ENCODE measurements at places on chromosomes 11 and 22. TPM values are rescaled to one million over a fixed set of nuclear protein-coding genes. Genes with fewer than 3 reads are reported as not detected.

The CASP5 gene
- total RNA-seq: not detected

The TNNI2 gene
- not detected for total RNA-seq

The MIOX gene
- not detected for total RNA-seq

The OTOG gene
- not detected for total RNA-seq

The ASCL2 gene
- total RNA-seq: 0.41 TPM

The SORL1 gene
- 33.0 TPM for total RNA-seq

The YPEL1 gene
- total RNA-seq: 20.1 TPM

The TRIM6 gene
- total RNA-seq: 3.0 TPM

DNA sequence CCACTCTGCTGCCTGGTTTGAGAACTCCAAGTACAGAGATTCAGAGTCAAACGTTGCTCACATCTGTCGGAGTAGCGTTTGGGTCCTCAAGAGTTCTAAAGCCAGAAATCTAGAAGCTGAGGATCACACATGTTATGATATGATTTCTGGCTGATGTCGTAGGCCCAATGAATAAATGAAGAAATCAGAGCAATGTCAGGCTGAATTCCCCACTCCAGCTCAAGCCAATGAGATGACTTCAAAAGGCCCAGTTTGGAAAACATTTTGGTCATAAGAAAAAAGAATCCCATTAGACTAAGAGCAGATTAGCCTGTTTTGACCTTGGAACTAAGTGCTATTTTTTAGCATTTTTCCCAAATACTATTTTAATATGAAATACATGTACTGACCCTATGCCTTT is 106.7 kb downstream of the ETS1 start:
- no peak for DNase-seq

DNA sequence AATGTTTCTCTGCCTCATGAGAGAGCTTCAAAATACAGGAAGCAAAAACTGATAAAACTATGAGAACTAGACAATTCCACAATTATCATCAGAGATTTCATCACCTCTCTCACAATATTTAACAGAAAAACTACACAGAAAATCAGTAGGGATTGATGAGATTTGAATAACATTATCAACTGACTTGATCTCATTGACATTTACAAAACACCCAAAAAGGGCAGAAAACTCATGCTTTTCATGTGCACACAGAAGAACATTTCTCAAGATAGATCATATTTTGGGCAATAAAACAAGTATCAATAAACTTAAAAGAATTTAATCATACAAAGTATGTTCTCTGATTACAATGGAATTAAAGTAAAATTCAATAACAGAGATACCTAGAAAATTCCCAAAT is 35.6 kb downstream of the BTBD10 start:
- no peak for DNase-seq

DNA sequence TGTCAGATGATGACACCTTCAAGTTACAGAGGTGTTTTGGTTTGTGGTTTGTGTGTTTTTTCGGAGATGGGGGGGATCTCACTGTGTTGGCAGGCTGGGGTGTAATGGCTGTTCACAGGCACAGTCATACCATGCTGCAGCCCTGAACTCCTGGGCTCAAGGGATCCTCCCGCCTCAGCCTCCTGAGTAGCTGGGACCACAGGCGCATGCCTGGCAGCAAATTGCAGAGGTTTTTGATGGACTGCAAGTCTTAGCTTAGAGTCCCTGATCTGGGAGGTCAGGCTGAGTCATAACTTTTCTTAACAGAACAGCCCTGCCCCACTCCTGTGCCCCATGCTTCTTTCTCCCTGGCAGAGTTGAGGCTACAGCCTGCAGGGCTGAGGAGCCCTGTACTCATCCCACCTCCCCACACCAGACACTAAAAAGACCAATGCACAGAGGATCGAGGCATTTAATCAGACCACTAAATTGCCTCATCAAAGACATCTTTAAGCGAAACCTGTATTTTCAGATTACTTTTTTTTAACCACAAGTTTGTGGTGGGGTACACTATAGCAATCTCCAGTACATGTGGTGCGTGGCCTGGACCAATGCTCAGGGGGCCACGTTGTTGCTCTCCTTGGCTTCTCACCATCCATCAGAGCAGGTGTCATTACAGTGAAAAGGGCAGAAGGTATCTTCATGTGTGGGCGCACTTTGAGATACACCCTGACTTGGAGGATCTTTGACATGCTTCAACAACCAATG is 17.1 kb upstream of the ADORA2A start:
- DNase-seq: no peak

- DNase-seq: no peak
Observed at GRCh38 chr11:93756748-93757147, 15.3 kb downstream of the C11orf54 start.

GRCh38 chr11:44275241-44275640 is 34.7 kb downstream of the ALX4 start:
- no peak for DNase-seq

GRCh38 chr11:36308577-36308976 is 12.5 kb downstream of the PRR5L start:
- DNase-seq: no peak

DNA sequence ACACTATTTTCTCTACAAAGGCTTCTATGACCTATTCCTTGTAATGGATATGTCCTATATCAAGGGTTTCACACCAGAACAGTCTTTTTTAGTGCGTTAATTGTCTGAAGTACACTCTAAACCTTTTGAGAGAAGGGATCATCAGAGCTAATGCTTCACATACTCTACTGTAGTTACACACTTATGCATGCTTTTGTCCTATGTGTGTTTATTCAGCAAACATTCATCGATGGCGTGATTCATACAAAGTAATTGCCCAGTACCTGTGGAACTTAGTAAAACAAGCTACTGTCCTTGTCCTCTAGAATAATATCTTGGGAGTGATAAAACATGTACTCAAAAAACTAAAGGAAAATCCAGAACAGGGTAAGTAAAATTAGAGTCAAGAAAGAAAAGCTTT is 139.2 kb downstream of the GUCY1A2 start:
- no peak for DNase-seq

GRCh38 chr11:126601550-126602215 is 246.2 kb downstream of the ST3GAL4 start:
- DNase-seq: no peak

DNA sequence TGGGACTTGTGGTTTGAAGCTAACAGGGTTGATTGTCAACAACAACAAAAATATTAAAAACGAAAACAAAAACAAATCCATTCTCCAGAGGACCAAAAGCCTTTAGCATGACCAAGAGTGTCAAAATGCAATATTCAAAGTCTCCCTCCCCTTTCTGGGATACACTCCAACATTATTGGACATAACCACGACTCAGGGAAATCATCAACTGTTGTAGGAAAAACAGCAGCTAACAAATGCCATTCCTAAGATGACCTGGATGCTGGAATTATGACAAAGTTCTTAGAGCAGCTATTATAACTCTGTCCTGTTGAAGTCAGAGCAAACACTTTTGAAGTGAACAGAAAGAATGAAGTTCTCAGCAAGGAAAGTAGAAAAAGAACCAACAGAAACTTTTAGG is 143.0 kb downstream of the TMEM135 start:
- no peak for DNase-seq

- DNase-seq: no peak
Observed at GRCh38 chr22:50119768-50120251, 30.0 kb downstream of the MOV10L1 start.

DNA sequence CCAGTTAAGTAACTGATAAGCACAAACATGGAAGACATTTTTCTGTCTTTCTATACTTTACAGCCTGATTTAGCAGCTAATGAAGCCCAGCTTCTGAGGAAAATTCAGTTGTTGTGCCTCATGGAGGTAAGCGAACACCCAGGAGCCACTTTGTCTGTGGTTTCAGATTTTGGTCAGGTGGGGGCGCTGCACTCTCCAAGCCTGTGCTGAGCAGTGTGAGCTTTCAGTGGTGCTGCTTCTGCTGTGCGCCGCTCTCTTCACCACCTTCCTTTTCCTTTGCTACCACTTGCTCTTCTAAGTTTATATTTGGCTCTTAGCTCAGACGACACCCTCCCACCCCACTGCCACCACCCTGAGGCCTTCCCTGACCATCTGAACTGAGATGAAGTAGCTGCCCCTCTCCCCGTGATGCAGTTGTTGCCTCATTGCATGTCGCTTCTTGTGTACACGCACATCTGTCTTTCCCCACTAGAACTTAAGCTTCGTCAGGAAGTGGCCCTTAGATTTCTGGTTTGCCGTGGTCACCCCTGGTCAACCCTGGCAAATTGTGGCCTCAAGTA is 14.0 kb downstream of the PSMD13 start:
- DNase-seq: no peak

GRCh38 chr11:45145379-45146071 is 914 bp upstream of the PRDM11 start:
- DNase-seq: no peak

DNA sequence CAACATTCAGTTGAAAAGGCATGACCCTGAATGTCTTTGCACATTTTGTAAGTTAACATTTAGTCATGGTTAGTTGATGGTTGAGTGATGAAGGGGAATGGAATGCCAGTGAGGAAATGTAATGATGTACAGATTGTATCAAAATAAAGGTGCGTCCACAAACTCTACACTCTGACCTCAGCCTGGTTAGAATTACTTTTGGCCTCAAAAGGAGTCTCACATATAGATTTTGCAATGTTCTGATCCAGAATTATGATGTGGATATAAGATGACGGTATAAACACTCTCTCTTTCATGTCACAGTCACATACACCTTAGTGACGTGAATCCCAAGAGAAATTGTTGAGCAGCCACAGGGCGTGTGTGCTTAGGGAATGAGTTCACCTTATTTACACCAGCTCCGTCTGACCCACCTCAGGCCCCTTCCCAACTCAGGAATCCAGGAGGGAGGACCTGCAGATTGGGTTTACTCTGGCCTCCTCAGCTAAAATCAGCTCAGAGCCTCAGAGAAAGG is 100.1 kb downstream of the RDX start:
- no peak for DNase-seq

DNA sequence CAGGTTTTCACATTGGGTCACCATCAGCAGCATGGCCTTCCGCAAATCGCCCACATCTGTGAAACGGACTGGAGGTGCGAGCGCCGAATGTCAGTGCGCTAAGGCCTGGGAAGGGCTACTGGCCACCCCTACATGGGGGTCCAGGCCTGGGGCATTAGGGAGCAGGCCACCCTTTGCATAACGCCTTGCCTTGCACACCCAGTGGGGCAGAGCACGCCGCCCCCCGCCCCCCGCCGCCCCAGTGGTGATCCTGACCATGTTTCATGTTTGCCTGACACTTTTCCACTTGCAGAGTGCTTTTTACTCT is 2.6 kb downstream of the GRK2 start:
- DNase-seq: no peak

DNA sequence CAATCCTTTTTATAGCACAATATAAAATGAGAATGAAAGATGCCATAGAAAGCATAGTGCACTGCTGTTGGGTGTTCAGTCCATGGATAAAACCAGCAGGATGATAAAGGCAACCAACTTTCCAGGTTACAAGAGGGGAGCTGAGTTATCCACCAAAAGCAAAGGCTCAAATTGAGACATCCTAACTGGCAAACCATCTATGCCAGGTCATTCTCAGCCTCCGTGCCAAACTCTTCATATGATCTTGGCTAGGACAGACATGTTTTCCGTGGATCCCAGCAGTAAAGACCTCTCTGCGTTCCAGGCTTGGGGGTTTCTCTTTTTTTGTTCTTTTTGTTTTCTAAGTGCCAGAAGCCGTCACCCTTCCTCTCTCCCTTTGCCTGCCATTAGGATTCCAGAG is 7.3 kb upstream of the APOA1 start:
- DNase-seq: no peak

DNA sequence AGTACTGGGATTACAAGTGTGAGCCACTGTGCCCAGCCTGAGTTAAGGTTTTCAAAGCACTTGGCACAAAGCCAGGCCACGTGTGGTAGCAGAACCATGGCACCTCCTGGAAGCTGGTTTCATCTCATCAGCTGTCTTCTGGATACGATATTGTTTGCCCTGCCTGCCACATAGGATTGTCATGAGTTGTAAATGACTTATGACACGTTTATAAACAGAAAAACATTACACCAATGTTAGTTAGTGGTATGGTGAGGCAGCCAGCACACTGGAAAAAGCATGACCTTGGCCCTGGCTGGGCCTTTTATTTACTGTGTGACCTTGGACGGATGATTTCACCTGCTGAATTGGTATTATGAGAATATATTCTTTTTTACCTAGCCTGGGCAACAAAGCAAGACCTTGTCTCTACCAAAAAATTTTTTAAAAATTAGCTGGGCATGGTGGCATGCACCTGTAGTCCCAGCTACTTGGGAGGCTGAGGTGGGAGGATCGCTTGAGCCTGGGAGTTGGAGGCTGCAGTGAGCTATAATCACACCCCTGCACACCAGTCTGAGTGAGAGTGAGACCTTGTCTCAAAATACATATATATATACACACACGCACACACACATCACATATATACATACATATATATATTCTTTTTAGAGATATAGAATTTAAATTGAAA is 24.0 kb upstream of the MYH9 start:
- no peak for DNase-seq

DNA sequence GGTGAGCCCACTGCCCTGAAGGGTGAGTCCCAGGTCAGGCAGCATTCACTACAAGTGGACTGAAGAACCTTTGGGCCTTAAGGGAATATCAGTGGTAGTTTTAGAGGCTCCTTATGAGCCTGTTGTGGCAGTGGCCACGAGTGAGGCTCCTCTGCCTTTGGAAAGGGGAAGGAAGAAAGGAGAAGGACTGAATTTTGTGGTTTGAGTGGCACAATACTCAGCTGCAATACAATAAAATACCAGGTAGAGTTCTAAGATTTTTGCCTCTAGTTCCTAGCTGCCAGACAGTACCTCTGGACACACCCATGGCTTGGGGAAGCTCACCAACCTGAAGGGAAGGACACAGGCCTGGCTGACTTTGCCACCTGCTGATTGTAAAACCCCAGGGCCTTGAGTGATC is 260.9 kb downstream of the DYNC2H1 start:
- no peak for DNase-seq

DNA sequence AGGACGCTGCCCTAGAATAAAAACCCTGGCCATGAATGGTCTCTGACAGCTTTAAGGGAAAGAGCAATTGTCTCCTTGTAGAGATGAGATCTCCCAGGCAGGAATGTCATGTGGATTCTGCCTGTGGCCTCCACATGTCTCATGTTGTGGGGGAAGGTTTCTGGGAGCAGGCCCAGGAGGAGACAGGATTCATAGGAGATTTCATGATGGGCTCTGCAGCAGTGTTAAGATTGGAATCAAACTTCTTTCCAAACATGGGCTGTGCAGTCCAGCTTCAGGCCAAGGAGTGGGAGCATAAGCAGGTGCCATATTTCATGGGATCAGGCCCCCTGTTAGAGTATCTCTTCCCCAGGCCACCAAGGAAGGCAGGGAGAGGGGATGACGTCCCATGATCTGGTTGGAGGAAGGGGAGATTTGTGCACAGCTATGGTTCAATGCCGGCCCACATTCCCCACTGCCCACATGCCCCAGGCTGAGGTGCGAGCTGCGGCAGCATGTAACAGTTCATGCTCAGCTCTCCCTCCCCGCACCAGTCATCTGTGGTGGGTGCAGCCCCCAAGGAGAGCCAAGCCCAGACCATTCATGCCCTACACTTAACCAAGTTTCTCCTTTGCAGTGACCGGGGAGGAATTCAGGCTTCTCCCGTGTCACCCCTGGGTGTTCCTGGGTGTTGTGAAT is 42.5 kb downstream of the LMO1 start:
- no peak for DNase-seq

Measured in thoracic aorta (tissue), 2 donors.